ENCODE measurements at places on chromosomes 16 and 17.

DNA sequence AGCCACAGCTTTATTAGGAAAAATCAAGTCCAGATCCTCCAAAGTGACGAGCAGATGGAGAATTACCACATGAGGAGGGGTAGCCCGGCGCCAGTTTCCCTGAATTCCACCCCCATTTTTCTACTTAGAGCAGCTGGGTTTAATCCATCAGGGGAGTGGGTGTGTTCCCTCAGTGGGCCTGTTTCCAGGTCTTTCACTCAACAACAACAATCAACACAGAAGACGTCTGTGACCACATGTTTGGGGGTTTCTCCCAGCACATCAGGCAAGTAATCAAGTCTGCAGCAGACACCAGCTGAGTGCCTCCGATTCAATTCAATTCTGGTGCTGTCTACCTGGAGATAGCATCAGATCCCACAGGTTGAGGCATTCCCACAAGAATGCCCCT, 6.8 kb downstream of the SLC6A2 start:
- DNase-seq: no peak

GRCh38 chr17:63653050-63653449, 30.8 kb downstream of the MAP3K3 start:
- DNase-seq: no peak

DNA sequence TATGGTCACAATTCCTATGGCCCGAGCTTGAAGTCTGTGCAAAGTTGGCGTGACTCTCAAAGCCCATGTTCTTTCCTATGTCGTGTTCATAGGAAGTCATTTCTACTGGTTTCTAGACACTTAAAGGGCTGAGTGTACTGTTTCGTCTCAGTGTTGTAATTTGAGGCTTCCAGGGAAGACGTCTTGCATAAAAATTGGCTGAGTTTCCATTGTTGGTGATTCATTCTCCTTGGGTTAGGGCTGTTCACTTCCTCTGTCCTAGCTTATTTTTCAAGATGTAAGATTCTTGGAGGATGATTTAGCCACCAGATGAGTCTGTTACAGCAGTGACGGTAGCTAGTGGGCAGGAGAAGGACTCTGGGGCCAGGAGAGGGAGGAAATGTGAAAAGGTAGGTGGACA, 43.1 kb downstream of the PIK3R5 start:
- no peak for DNase-seq

DNA sequence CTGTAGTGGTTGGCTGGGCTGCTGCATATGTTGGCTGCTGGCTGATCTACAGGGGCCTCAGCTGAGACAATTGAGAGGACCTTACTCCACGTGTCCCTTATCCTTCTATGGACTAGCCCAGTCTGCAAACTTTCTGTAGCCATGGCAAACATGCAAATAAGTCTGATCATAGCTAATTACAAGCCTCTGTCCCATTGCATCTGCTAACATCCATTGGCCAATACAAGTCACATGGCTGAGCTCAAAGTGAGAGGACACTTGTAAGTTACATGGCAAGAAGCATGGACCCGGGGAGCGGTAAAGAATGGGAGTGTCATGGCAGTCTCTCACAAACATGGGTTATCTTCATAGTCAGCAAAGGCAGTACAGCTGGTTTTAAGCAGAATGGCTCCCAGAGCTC, 11.6 kb upstream of the IL4R start:
- DNase-seq: no peak

DNA sequence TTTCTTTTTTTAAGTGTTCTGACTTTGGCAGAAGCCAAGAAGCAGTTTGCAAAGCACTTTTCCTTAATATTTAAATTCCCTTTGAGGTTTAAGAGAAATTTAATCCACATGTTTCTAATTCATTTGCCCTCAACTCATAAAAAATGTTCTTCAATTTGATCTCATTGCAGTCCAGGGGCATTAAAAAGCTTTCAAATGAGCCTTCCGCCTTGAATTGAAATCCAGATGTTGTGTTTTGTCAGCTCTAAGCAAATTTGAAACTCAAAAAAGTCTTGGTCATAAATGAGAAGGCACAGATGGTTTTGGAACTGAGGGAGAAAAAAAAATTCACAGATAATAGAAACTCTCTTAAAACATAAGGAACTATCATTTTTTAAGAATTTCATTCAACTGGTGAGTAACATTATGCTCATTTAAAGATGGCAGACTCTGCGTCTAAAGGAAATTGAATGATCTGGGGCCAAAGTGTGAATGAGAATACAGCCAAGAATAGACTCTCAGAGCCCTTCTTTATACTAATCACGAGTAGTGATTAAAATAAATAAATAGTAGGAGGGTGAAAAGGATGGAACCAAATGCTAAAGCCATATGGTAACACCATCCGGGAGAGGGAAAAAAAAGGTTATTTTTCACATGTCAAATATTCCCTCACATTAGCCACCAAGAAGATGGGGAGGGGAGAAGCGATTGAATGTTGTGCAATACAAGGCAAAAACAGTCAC, 1304.7 kb downstream of the CDH8 start:
- DNase-seq: no peak

DNA sequence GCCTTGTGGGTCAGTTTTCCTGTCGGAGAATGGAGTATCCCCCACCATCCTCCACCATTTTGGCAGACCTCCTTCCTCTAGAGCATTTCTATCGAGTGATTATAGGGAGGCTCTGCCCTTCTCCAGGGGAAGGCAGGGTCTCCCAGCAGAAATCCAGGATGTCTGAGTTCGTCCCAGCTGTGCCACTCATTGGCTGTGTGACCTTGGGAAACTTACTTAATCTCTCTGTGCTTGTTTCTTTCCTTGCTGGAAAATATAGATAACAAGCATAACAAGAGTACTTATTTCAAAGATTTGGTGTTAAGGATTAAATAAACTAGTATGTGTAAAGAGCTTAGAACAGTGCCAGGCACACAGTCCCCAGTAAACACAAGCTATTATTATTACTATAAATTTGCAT, 14.8 kb downstream of the ATP2A3 start:
- DNase-seq: no peak
